NCI-H748 treated with DMSO at 0.1 percent for 48 hours (cell line): ENCODE measurements at places on chromosomes 4 and X.

DNA sequence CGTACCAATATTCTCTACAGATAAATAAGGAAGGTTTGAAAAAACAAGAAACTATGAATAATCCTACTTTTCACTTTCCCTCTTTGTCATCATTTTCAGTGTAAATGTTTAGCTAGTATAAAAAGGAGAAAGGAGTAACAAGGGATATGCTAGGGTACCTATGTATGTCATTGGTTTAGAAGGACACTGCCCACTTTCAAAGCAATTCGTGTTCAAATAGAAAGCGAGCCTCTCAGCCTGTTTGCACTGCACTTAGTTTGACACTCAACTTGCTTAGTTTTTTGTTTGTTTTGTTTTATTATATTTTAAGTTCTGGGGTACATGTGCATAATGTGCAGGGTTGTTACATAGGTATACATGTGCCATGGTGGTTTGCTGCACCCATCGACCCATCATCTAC is 21.6 kb upstream of the RXFP1 start:
- DNase-seq, result no peak

- DNase-seq, result no peak
Measured at GRCh38 chr4:46124773-46125413, 1.0 kb upstream of the GABRG1 start.

- DNase-seq, result no peak
Measured at GRCh38 chrX:13658602-13659001, 5.7 kb downstream of the TCEANC start.

GRCh38 chr4:72313121-72313520 is 255.9 kb downstream of the ADAMTS3 start:
- no peak for DNase-seq
